Activated naive CD8-positive, alpha-beta T cell treated with anti-CD3 and anti-CD28 coated beads, Interleukin-2, amount 50 U/mL, for 24 hours (primary cell): ENCODE measurements at places on chromosomes 3 and 15.

DNA sequence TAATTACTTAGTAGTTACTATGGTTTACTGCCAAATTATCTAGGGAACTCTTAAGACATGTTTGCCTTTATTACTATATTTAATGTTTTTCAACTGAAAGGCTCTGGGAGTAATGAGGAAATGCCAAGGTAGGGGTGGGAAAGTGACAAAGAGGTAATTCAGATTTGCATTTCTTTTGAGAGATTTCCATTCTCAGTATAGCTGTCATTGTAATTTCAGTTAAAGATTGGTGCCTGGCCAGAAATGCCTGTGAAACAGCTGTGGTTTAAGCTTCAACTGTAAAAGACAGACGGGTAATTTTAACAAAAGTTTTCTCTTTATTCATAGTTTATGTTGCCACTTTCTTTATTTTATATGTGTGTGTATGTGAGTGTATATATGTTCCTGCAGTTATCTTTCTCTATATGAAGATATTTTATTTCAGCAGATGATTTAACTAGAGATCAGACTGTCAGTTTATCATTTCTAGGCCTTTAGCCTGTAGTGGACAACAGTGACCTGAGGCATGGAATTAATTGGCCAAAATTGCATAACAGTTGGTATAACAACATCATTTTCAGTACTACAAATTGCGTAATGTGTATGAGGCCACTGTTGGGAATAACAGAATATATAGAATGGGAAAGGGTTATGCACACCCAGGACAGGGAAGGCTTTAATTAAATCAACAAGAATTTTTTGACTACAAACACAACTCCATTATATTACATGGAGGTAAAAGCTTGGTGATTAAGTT is 119.0 kb downstream of the BBX start:
- DNase-seq: no peak

DNA sequence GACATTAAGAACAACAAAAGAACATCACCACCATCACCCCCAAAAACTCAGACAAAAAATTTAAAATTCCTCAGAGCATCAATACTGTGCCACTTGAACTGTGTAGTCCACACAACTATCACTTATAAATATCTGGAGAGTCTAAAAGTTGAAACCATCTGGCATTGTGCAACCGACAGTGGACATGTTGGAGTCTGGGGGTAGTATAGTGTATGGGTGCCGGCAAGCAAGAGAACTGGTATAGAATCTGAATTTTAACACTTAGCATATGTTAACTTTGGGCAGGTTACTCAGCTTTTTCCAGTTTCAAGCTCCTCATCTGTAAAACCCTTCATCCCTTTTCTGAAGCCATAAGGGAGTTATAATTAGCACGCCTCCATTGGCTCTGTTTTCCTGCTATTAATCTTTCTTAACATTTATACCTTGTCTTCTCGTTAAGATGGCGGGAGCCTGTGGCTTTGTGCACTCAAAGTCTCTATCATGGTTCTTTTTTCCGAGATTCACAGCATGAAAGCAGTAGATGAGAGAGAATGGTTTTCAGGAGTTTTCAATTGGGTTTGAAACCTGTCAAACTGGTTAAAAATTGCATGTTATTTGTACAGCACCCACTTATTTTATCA is 255.7 kb upstream of the TBL1XR1 start:
- no peak for DNase-seq

GRCh38 chr3:159917141-159917540 is 71.5 kb upstream of the IL12A start:
- DNase-seq: no peak

DNA sequence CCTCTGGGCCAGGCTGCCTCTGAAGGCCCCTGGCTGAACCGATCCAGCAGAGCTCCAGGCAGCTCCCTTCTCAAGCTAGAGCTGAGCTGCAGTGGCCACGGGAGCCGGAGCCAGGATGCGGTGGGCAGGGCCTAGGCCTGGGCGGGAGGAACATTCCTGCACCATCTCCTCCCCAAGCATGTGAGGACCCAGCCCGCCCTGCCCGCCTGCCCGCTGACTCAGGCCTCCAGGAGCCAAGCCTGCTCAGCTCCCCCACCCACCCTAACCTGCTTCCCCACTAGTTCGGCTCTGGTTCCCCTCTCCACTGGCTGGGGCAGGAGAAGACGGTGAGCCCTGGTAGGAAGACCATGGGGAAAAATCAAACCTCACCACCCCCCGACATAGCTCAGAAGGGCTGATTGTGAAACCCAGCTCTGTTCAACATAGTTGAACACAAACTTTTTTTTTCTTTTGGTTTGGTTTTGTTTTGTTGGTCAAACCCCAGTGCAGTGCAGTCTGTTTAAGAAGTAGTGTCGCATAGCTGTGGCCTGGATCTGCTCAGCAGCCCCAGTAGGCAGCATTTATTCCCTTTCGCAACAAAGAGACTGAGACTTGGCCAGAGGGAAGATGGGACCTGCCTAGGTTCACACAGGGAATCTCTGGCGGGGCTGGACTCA is 13.5 kb downstream of the SNX33 start:
- DNase-seq: no peak

- no peak for DNase-seq
Measured at GRCh38 chr3:179081885-179082284, 10.3 kb upstream of the ZMAT3 start.

GRCh38 chr15:39968273-39969001 is 34.5 kb downstream of the EIF2AK4 start:
- no peak for DNase-seq

DNA sequence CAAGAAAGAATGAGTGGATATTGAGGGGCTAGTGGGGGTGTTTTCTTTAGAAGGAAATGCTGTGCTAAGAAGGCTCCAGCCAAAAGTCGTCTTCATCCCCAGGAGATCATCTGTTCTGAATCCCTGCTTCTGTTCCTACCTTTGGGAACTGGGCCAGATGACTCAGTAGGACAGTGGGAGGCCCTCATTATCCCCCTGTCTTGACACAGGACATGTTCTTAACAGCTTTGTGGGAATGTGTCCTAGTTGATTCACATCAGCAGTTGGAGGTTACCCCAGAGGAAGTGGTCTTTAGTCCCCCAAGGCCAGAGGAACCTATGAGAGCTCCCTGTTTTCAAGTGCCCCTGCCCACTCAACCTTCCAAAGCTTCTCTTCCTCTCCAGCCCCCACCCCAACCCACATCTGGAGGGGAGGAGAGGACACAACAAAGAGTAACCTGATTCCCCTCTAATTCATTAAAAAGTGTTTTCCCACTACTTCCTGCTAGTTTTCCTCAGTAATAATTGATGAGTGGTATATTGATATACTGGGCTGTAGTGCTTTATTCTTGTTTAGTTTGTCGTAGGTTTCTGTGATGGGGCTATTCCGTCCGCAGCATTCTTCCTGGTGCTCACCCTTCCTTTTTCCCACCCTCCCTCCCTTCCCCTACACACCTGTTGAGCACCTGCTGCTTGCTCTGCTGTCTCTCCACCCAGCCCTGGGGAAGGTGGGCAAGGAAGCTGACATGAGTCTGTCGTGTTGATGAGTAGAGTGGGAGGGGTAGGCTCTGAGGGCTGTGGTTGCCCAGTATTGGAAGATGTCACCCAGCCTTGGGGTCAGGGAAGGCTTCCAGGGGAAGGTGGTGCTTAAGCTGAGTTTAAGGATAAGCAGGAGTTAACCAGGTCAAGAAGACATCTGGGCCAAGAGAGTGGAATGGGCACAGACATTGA is 9.3 kb downstream of the PXYLP1 start:
- no peak for DNase-seq

DNA sequence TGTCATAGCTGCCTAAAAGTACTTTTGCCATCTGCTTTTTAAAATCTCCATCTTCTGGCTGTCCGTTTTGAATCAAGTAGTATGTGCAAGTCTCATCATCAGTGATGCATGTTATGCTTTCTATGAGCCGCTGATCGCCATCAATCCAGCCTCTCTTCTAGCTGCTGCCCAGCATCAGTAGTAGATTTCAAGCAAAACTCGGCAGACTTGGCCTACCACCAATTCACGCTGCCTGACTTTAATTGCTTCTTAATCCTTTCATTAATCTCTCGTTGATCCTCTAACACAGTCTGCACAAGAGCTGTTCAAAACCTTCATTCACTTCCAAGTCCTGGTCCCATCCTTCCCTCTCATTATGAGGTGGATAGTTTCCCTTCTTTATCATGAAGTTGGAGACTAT is 104.9 kb downstream of the NSUN3 start:
- DNase-seq: no peak

- no peak for DNase-seq
Measured at GRCh38 chr15:39625856-39626255, 45.0 kb downstream of the THBS1 start.

GRCh38 chr15:87263871-87264270 is 992.7 kb downstream of the NTRK3 start:
- no peak for DNase-seq

- DNase-seq: no peak
Measured at GRCh38 chr3:24829629-24830229, 335.1 kb upstream of the THRB start.

- DNase-seq: no peak
Measured at GRCh38 chr3:46713050-46713897, 4.4 kb downstream of the PRSS50 start.

DNA sequence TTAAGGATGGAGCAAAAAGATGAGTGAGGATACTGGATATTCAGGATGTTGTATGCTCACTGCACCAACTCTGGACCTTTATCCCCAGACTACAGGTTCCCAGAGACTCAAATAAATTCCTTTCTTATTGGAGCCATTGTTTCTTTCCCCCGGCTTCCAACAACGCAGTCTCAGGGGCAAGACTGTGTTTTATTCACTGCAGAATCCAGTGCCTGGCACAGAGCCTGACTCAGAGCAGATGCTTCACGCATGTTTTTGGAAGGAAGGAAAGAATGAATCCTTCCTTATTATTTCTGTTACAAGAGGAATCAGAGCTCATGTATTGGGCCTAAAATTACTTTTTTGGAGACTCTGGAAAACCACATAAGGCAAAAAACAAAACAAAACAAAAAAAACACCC is 96.0 kb upstream of the VGLL4 start:
- no peak for DNase-seq

- no peak for DNase-seq
Measured at GRCh38 chr3:108610651-108611050, 21.1 kb downstream of the DZIP3 start.

- no peak for DNase-seq
Measured at GRCh38 chr3:143002083-143002712, 828 bp downstream of the U2SURP start.
